ENCODE measurements at places on chromosomes 4 and X.
A peak's percentile ranks its signal among the peaks of the same experiment; 100 is the strongest.

DNA sequence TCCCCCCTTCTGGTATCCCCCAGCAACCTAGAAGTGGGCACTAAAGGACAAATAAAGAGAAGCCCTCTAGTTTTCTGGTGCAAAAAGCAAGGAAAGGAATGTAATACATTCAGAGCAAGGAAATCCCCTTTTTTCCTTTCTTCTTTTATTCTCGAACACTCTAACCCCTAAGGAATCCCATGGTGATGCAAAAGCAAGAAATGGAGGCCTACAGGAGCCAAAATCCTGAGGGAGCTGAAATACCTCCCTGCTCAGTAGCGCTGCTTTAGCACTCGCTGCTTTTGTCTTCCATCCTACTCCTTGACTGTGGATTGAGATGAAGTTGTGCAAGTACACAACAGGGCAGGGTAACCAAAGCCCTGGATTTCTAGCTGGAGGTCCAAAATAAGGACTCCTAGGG is 251.0 kb downstream of the PRDM5 start:
- DNase-seq = no peak

- no peak for DNase-seq
Observed at GRCh38 chr4:169604131-169604900, 8.1 kb downstream of the NEK1 start.

DNA sequence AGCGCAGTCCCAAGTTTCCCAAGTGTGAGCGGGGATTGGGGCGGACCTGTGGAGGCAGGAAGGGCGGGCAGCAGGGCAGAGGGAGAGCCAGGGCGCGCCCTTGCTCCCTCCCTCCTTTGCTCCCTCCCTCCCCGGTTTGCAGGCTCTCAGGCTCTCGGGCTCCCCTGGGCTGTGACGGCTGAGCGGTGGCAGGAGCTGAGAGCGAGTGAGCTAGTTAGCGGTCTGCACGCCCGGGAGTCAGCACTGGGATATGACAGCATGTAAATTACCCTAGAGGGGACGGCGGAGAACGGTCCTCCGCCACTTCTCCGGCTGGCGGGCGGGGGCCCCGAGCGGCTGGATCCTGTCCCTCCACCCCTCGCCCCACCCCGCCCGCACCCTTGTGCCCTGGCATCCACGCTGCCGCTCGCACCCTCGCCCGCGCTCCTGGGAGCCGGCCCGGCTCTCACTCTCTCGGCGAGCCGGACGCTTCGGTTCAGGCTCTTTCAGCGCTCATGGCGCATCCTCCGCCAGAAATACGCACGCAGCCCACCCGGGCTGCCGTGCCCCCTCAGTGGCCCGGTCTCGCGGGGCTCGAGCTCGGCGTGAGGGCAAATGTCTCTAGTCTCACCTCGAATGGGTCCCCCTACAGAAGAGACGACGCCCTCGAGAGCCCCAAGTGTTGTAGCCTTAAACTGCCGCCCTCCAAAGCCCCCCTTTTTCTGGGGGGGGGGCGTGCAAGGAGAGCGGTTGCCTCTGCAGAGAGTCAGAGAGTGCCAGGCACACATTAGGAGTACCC is at the start of gene TSC22D3:
TSS of gene TSC22D3 (minus strand) at position 54 of the 778 bp plus-strand sequence. CDS start 368 bp downstream, outside the sequence.
- DNase-seq = peak; percentile 73

DNA sequence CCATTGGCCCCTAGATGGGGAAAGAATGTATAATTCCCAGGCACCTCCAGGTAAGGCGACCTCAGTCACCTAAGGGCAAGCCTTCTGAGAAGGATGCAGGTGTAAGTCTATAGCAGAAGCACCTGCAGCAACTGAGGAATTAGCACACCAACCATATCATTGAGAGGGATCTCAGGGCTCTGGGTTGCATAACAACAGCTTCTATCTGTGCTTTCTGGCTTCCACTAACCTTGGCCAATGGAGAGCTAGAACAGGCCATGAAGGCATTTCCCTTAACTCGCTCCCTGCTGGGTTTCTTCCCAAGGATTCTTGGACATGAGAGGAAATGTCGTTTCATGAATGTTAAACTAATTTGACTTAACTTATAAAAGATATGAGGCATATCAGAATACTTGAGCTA is 177.8 kb upstream of the GK2 start:
- DNase-seq = no peak

DNA sequence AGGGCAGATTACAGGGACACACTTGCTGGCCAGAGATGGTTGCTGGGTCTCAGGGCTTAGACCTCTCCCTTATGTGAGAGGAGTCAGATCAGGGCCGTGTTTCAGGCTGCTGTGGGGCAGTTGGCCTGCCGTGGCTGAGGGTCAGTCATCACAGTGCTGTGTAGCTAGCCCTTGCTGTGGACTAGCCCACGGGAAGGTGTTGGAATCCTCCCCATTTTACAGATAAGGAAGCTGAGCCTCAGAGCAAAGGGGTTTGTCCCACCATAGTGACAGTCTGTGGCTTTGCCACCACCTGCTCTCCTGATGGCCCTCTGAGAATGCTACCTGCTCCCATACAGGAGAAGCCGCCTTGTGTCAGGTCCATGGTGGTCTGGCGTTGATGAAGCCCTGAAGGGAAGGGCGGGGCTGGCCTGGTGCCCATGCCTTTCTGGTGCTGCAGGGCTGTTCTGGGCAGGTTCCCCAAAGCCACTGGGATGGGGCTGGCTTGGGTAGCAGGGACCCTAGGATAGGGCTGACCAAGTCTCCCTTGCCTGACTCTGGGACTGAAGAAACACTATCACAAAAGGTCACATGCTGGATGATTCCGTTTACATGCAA is 2.4 kb upstream of the FAM53A start:
- DNase-seq = no peak

DNA sequence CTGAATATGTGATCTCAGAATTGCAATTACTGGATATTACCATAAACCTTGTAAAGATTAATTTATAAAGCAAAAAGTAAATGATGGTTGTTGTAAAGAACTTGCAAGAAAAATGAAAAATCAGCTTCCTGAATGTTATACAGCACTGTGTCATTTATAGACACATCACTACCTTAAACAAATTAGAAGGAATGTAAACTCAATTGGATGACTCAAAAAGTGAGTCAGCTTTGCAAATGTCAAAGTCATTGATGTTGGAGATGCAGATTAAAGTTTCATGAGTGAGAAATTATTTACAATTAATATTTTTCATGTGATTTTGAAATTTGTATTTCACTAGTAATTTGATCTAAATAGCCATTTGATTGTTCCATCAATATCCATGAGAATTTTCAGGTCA is 193.2 kb downstream of the RAPGEF2 start:
- DNase-seq = no peak
